Stimulated activated memory B cell treated with anti-CD40 and anti-IgM and Interleukin-4, amounts not matched to agents 10 μg/mL and 1 μg/mL and 100 μg/mL, for 72 hours (primary cell): ENCODE measurements at places on chromosomes 1 and 21.

DNA sequence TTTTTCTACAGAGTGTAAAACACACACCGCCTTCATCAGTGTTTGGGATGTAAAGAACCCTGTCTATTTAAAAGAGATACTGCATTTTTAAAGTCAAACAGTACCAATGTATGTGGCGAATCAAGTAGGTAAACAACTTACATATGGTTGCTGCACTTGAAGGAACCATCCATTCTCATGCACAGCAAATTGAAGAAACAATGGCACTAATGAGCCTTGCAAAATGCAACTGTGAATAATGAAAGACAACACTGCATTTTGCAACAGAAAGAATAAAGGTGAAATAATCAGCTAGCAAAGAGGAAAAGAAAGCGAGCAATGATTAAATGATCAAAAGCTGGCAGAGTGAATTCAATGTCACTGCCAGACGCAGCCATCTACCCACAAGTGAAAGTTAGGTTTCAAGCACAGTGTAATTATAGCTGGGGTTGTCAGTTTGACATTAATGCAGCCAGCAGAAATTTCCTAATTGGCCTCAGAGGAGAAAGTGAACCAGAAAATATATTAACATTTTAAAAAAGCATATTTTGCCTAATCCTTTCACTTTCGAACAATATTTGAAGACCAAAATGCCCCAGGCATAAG lies 10.9 kb upstream of the BARHL2 start:
- no peak for ATAC-seq

GRCh38 chr1:60589916-60590315 lies 492.4 kb upstream of the NFIA start:
- ATAC-seq = no peak

DNA sequence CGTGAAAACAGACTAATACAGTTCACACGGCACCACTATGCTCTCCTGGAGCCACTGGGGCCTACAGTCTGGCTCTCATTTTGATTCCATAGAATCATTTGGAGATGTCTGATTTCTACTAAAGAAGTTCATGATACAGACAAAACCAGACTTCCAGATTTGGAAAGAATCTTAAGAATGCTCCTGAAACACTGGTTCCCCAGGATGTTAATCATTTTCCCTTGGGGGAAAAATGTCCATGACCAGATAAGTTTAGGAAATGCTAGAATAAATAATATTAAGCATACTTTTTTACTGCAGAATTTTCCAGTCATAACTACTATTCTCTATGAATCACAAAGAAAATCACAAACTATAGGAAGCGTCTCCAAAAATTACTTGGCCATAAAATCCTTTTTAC lies 63.0 kb upstream of the RGS7 start:
- ATAC-seq = no peak

GRCh38 chr1:32316903-32317277 lies 19.1 kb downstream of the MARCKSL1 start:
- ATAC-seq = peak; percentile 92

GRCh38 chr21:24310788-24311187 lies 1296.5 kb downstream of the MRPL39 start:
- ATAC-seq = no peak

DNA sequence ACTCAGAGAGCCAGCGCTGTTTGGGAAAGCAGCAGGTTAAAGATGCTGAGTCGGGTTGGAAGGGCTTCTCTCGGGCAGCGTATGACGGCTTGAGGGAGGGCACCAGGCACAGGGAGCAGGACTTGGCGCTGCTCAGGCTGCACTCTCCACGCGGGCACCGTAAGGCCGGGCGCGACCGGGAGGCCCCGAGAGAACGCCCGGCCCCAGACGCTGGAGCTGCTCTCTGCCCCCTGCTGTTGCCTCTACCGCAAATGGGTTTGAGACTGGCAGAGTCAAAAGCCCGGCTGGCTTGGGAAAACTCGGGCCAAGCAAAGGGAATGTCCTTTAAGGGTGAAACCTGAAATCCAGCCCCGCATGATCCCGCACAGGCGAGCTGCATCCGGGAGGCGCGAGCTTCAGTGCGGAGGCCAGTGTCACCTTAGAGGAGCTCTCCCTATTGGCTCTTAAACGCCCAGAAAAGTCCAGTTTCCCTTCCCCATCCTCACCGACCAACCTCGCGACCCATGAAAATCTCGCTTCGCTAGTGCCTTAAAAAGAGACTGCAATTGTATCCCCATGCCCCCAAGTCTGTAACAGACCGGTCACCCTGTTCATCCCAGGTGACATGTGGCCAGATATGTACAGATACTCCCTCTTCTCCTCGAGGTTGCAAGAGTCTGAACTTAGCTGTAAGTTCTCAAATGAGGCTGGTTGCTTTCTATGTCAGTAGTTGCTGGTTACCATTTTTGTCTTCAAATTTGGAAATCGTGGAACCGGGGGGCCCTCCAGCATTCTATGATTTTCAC lies 1.1 kb downstream of the PRRX1 start:
- ATAC-seq = no peak

DNA sequence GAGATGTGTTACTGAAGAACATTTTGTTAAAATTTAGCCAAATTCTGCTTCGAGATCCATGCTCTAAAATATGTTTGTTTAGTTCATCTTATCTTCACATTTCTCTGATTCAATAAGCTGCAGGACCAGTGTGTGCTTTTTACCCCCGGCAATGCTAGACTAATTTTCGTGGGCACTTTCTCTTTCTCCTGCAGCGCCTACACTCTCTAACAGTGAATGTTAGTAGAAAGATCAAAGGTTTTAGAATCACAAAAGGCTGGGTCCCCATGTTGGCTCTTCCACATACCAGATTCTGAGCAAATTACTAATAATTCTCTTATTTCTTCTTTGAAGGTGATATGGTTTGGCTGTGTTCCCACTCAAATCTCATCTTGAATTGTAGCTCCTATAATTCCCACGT lies 8.5 kb downstream of the CHML start:
- no peak for ATAC-seq

DNA sequence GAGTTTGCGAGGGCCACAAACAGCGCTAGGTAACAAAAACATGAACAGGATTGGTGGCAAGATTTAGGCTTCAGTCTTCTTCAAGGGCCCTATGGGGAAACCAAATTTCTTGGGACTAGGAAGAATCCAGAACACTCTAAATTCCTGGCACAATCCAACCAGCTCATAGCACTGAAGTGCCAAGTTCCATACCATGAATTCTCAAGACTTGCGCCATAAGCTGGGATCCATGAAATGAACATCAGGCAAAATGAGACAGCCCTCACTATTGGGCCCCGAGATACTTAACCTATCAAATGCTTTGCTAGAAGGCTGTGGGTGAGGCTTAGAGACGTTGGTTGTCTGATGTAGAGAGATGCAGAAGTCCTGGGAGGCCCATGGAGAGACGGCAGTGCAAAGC lies 322.1 kb downstream of the PAPPA2 start:
- no peak for ATAC-seq

DNA sequence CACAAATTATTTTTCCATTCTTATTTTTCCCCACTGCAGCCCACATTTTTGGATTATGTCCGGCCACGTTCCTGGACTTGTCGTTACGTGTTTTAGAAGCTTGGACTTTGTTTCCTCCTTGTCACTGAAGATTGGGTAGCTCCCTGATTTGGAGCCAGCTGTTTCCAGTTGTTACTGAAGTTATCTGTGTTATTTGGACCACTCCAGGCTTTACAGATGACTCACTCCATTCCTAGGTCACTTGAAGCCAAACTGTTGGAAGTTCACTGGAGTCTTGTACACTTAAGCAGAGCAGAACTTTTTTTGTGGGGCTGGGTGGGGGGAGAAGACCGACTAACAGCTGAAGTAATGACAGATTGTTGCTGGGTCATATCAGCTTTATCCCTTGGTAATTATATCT lies 12.2 kb upstream of the AXDND1 start:
- no peak for ATAC-seq

DNA sequence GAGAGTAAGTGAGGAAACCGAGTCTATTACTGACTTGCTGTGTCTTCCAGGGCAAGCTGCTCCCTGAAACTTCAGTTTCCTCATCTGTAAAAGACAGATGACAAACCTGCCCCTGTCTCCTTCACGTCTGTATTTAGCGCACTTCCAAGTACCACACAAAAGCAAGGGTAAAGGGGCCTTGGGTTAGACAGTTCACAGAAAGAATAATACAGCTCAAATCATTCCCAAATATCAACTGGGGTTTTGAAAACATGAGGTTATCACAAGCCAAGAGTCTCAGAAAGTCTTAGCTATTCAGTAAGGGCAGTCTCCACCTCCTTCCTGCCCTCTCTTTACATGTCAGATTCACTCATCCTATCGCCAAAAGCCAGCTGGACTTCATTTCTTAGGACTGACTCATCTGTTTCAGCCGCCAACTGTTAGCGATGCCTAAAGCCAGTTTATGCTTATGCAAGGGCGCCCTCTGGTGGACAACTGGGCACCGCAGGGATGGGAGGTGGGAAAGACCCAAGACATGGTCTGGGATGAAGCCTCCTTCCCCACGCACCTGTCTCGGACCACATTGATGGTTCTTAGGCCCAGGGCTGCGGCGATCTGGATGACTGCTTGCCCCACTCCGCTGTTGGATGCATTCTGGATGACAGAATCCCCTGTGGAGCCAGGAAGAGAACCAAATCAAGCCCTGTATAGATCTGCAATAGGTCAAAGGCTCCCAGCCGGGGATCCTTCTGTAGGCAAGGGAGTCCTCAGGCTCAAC lies 21.1 kb upstream of the SRSF4 start:
- ATAC-seq = peak; percentile 86

GRCh38 chr21:44279354-44280260 lies 6.1 kb upstream of the AIRE start:
- no peak for ATAC-seq

- peak; percentile 40 for ATAC-seq
Observed at GRCh38 chr1:167631936-167632614, 2.0 kb downstream of the RCSD1 start.

DNA sequence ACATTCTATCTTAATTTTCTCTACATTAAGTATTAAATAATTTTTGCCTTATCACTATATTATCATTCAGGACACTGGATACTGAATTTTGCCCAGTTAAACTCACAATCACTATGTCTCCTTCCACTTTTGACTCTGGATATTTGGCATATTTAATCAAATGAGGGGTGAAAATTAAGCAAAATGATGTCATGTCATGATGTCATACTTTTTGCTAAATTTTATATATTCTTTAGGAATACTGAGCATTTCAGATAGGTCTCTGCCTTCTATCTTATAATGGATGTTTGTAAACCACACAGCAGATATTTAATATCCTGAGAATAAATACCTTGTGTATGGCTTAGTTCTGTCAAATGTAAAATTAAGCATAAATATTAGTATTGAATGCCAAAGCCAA lies 79.5 kb upstream of the HIVEP3 start:
- no peak for ATAC-seq

GRCh38 chr1:209767706-209768105 lies 11.9 kb downstream of the TRAF3IP3 start:
- no peak for ATAC-seq
